Tibial artery (tissue), 4 donors: ENCODE measurements at places on chromosomes 12 and 14.

- no peak overlapping the region for H3K27ac ChIP-seq
- no peak overlapping the region for H3K4me3 ChIP-seq
- no peak for DNase-seq
- H3K36me3 ChIP-seq: peaks cover 40% of the 10 kb centered on the region
- no peaks in the 10 kb centered on the region for H3K27me3 ChIP-seq
Observed at GRCh38 chr12:124496584-124496983, 70.8 kb downstream of the NCOR2 start.

GRCh38 chr12:65681226-65681625 is 143.1 kb upstream of the HMGA2 start:
- H3K36me3 ChIP-seq: no peaks in the 10 kb centered on the region
- no peak overlapping the region for H3K4me3 ChIP-seq
- DNase-seq: no peak
- no peak overlapping the region for H3K27ac ChIP-seq
- no peaks in the 10 kb centered on the region for H3K27me3 ChIP-seq
- H3K4me1 ChIP-seq: no peaks in the 10 kb centered on the region

GRCh38 chr12:18443768-18444437 is 182.6 kb downstream of the PIK3C2G start:
- no peaks in the 10 kb centered on the region for H3K4me1 ChIP-seq
- no peaks in the 10 kb centered on the region for H3K36me3 ChIP-seq
- no peaks in the 10 kb centered on the region for H3K27me3 ChIP-seq
- H3K4me3 ChIP-seq: no peak overlapping the region
- no peak for DNase-seq
- no peak overlapping the region for H3K27ac ChIP-seq

GRCh38 chr12:42612231-42612613 is 22.7 kb upstream of the PRICKLE1 start:
- no peaks in the 10 kb centered on the region for H3K4me1 ChIP-seq
- no peak for DNase-seq
- no peaks in the 10 kb centered on the region for H3K27me3 ChIP-seq

- no peak for DNase-seq
- peaks cover 6% of the 10 kb centered on the region for H3K4me1 ChIP-seq
- no peaks in the 10 kb centered on the region for H3K27me3 ChIP-seq
- no peak overlapping the region for H3K4me3 ChIP-seq
- no peak overlapping the region for H3K27ac ChIP-seq
Observed at GRCh38 chr12:121232977-121233627, 23.2 kb downstream of the P2RX4 start.

DNA sequence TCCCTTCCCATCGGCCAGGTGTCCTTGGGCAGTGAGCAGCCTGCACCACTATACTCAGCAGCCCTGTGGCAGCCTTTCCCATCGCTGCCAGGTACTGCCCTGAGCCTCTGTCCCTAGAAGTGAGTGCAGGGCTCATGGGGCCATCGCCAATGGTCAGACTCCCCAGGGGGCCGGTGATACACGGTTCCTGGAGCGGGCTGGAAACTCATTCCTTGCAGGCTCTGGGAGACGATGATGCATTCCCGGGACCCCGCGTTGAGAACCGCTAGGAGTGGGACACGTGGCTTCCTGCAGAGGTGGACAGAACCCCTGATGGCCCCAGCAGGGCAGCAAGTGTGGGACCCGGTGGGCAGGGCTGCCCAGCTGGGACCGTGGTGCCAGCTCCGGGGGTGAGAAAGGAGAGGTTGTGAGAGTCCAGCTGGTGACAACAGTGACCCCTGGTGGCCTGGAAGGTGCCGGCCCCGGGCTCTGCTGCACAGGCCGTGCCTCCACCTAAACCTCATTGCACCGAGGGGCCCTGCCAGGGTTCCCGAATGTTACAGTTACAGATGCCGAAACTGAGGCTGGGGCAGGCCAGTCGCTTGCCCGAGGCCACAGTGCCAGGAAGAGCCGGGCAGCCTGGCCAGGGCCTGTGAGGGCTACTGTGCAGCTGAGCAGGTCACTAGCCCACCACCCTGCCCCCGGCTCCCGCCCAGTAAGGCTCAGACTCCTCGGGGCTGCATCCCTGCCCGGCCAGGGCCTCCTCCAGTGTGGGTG is 33.8 kb downstream of the FBRSL1 start:
- peak; percentile 58 for DNase-seq
- H3K27me3 ChIP-seq: no peaks in the 10 kb centered on the region
- peaks cover 41% of the 10 kb centered on the region for H3K36me3 ChIP-seq

GRCh38 chr12:46209914-46210872 is 58.6 kb downstream of the SLC38A1 start:
- no peak overlapping the region for H3K4me3 ChIP-seq
- no peaks in the 10 kb centered on the region for H3K27me3 ChIP-seq
- H3K4me1 ChIP-seq: peaks cover 56% of the 10 kb centered on the region

GRCh38 chr12:988646-989045 is 2.4 kb upstream of the ERC1 start:
- DNase-seq: no peak
- peak overlapping the region; percentile 98 for H3K27ac ChIP-seq
- H3K27me3 ChIP-seq: no peaks in the 10 kb centered on the region

- H3K4me1 ChIP-seq: no peaks in the 10 kb centered on the region
- H3K36me3 ChIP-seq: no peaks in the 10 kb centered on the region
- no peak for DNase-seq
- no peak overlapping the region for H3K4me3 ChIP-seq
- no peak overlapping the region for H3K27ac ChIP-seq
- no peaks in the 10 kb centered on the region for H3K27me3 ChIP-seq
Observed at GRCh38 chr12:97375310-97375709, 87.3 kb upstream of the RMST start.

DNA sequence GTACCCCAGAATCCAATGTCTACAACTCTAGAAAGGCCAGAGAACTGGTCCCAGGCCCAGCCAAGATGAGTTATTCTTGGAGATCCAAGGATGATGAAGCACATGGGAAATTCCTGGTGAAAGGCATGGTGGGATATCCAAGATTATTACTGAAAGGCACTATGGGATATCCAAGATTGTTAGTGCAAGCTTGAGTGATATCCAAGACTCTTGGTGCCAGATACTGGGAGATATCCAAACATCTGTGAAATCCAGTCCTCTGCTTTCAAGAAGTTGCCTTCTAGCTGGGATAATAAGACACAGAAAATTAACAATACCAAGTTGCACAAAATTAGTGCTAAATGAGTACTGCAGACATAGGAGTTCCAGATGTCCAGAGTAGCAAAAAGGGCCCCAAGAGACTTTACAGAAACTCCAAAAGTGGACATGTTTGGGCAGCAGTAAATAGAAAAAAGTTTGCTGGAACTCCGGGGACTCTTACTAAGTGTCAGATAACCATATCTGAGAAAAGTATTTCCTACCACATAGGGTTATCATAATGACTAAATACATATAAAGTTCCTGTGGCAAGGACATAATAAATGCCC is 34.6 kb downstream of the PHLDA1 start:
- no peak overlapping the region for H3K4me3 ChIP-seq
- no peak overlapping the region for H3K27ac ChIP-seq
- H3K36me3 ChIP-seq: no peaks in the 10 kb centered on the region
- H3K4me1 ChIP-seq: no peaks in the 10 kb centered on the region
- DNase-seq: no peak
- no peaks in the 10 kb centered on the region for H3K27me3 ChIP-seq

GRCh38 chr12:107223821-107224220 is 130.5 kb upstream of the CRY1 start:
- H3K4me1 ChIP-seq: no peaks in the 10 kb centered on the region
- no peaks in the 10 kb centered on the region for H3K36me3 ChIP-seq
- H3K4me3 ChIP-seq: no peak overlapping the region
- peaks cover 8% of the 10 kb centered on the region for H3K27me3 ChIP-seq

GRCh38 chr14:57567220-57567619 is 73.6 kb upstream of the CCDC198 start:
- H3K27me3 ChIP-seq: no peaks in the 10 kb centered on the region
- H3K36me3 ChIP-seq: no peaks in the 10 kb centered on the region
- DNase-seq: no peak

DNA sequence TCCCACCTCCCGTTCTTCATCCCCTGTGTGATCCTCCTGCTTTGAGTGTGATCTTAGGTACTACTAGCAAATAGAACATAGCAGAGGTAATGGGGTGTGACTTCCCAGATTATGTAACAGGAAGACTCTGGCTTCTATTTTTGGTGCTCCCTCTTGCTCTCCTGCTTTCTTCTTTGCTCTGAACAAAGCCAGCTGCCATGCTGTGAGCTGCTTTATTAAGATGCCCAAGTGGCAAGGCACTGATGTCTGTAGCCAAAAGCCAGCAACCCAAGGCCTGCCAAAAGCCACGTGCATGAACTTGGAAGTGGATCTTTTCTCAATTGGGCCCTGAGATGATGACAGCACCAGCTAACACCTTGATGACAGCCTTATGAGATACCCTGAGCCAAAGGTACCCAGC is 5.8 kb upstream of the MFAP5 start:
- no peaks in the 10 kb centered on the region for H3K36me3 ChIP-seq
- no peaks in the 10 kb centered on the region for H3K27me3 ChIP-seq
- peaks cover 3% of the 10 kb centered on the region for H3K4me1 ChIP-seq

DNA sequence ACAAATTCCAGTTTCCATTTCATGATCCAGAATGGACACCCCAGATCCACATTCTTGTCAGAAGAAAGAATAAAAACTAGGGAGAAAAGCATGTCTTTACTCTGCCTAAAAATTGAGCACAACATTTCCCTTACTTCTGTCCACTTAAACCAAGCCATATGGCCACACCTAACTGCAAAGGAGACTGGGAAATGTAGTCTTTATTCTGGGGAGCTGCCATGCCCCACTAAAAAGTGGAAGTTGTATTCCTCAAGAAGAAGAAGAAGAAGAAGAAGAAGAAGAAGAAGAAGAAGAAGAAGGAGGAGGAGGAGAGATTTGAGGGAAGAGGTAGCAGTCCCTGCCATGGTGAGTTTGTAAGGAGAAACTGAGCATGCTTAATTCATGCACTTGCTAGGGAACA is 84.5 kb downstream of the GPR65 start:
- no peak overlapping the region for H3K4me3 ChIP-seq
- H3K27ac ChIP-seq: no peak overlapping the region
- no peaks in the 10 kb centered on the region for H3K4me1 ChIP-seq
- no peaks in the 10 kb centered on the region for H3K27me3 ChIP-seq

DNA sequence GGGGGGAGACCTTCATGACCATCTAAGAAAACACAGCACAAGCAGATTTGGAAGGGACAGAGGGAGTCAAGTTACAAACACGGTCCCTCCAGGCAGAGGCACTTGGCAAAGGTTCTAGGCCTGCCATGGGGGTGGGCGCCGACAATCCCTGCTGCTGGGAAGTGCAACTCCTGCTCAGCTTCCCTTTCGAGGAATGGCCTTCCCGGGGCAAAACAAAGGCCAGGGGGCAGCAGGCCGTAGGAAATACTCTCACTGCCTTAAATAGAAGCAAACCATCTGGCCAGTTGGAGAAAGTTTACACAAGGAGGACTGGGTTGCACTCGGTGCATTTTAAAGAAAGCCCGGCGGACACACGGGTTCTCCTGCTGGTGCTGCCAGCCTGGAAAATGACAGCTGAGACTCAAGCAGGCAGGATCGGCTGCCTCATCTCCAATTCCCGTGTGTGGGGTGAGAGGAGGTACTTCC is 65.8 kb downstream of the ITPK1 start:
- peak overlapping the region; percentile 15 for H3K27ac ChIP-seq
- DNase-seq: peak; percentile 78
- H3K4me1 ChIP-seq: no peaks in the 10 kb centered on the region
- H3K4me3 ChIP-seq: no peak overlapping the region

DNA sequence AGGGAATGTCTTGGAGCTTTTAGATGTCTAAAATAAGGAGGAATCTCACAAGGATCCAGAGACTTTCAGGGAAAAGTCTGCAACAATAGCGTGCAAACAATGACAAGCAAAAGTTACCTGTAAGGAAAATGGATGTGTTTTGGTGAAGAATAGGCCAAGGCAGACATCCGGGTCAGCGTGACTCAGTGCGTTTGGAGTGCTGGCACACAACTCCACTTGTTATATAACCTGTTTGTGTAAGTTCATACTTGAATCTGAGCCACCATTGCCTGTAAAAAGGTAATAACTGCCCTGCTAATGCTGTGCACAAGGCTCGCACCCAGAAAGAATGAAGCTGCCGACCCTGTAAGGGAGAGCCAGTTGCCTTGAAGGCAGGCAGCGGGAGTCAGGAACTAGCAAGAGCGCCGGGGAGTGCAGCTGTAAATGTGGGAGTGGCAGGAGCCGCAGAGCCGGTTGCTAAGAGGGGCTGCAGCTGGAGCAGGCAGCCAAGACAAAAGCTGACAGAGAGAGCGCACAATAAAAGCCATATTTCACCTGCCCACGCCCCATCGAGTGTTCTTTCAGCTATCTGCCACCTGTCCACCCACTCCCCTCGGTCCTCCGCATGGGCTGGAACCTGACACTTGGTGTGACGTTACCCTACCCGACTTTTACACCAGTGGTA is 638.5 kb upstream of the MIS18BP1 start:
- H3K27ac ChIP-seq: no peak overlapping the region
- H3K36me3 ChIP-seq: no peaks in the 10 kb centered on the region
- no peaks in the 10 kb centered on the region for H3K27me3 ChIP-seq
- DNase-seq: no peak
- no peak overlapping the region for H3K4me3 ChIP-seq

GRCh38 chr12:9143137-9143536 is 27.4 kb upstream of the A2M start:
- no peak overlapping the region for H3K27ac ChIP-seq
- no peaks in the 10 kb centered on the region for H3K27me3 ChIP-seq
- H3K4me3 ChIP-seq: no peak overlapping the region

DNA sequence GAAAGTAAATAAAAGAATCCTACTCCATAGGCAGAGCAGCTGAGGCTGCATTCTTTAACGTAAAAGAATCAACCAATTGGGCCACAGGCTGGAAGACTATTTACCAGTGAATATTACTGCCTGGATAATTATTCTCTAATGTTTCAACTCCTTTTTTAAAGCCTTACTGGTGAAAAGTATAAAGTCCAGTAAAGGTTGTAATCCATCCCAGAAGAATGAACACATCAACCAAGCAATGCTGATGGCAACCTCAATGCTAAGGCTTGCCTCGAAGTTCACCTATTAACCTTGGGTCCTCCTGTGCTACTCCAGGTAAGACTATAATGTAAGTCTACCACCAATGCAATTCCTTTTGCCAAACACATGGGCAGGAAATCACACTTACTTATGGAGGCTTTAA is 77.3 kb downstream of the ATXN2 start:
- no peak for DNase-seq
- peaks cover 56% of the 10 kb centered on the region for H3K36me3 ChIP-seq
- H3K27ac ChIP-seq: no peak overlapping the region
- H3K4me1 ChIP-seq: no peaks in the 10 kb centered on the region

DNA sequence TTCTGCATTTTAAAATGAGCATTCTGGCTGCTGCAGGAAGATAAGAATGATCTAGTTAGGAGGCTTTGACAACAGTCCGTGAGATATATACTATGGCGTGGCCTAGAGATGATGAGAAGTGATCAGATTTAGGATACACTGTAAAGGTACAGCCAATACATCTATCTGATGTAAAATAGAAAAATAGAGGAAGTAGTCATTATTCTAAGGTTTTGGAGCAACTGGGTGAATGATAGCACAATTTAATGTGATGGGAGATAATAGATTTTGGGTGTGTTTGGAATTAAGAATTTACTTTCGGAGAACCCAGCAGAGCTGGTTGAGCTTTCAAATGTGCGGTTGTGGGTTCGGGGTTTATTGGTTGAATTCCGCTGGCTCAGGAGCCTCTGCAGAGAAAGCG is at the start of gene ANP32D:
TSS of gene ANP32D (plus strand) at position 301 of the 400 bp plus-strand sequence. CDS start 106 bp downstream, outside the sequence.
- H3K36me3 ChIP-seq: no peaks in the 10 kb centered on the region
- H3K27me3 ChIP-seq: no peaks in the 10 kb centered on the region
- H3K4me1 ChIP-seq: no peaks in the 10 kb centered on the region
- H3K4me3 ChIP-seq: no peak within 1 kb of the TSS
- no peak within 1 kb of the TSS for H3K27ac ChIP-seq

- no peaks in the 10 kb centered on the region for H3K36me3 ChIP-seq
- DNase-seq: no peak
- H3K27ac ChIP-seq: no peak overlapping the region
- no peaks in the 10 kb centered on the region for H3K4me1 ChIP-seq
- H3K4me3 ChIP-seq: no peak overlapping the region
- peaks cover 40% of the 10 kb centered on the region for H3K27me3 ChIP-seq
Observed at GRCh38 chr12:1838205-1838993, 18.0 kb downstream of the LRTM2 start.
